ENCODE measurements at places on chromosomes 5 and 9.

DNA sequence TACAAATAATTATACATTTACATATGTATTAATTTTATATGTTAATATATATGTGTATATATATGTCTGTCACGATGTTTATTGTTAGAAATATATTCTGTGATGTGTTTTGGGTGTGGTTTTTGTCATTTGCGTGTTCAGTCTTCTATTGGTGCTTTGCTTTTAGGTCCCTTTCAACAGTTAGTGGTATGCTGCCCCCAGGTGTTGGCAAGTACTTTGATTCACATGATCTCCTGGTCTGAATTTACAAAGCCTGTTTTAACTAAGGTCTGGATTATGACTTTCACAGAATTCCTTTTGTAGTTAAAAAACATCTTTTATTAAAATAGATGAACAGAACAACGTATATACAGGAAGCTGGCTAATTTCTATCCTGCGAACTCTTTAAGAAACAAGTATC, 271.5 kb downstream of the CCDC171 start:
- no peak for DNase-seq

DNA sequence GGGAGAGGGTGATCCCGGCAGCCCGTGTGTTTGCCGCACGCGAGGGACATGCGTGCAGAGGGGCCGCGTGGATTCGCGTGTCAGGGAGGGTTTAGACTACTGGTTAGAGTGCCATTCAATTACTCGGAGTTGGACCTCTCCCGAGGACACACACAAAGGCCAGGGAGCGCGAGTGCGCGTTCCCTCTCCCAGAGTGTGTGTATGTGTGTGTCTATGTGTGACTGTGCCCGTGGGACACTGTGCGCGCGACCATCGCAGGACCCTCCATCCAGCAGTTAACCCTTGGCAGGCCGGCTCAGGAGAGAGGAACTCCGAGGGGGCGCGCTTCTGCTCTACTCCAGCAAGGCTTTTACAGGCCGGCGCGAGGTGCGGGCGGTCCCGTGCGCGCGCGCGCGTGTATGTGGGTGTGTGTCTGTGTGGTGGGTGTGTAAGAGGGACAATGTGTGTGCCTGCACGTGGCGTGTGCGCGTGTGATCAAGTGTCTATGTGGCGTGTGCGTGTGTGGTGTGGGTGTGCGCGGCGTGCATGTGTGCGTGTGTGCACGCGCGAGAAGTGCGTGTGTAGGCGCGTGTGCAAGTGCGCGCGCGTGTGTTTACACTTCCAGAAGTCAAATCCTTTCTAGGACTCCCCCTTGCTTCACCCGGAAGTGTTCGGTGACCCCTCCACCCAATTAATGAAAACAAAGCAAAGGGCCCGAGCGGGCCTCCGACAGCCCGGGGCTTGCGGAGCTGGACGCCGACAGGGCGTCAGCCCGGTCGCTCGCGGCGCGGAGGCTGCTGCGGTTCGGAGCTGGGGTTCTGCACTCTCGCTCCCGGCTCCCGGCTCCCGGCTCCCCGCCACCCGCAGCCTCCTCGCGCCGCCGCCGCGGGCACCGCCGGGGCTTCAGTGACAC, 75.3 kb upstream of the TBCA start:
- DNase-seq: no peak

- DNase-seq: no peak
Measured at GRCh38 chr5:610011-610743, 2.0 kb upstream of the CEP72 start.

DNA sequence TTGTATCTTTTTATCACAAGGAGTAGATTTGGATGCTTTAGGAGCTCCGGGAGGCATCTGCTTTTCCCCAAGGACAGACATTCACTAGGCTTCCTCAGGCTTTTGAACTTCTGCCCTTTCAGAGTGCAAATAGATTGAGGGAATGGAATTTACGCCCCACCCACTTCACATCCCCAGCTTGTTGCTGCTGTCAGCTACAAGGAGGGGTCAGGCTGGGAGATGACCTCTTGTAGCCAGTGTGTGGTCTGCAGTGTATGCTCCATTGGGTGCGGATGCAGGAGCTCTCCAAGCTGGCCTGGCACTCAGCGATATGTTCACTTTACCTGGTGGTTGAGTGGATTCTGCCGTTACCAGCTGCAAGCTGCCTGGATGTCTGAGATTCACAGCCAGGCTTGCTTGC, 6.4 kb downstream of the TNFSF15 start:
- no peak for DNase-seq

DNA sequence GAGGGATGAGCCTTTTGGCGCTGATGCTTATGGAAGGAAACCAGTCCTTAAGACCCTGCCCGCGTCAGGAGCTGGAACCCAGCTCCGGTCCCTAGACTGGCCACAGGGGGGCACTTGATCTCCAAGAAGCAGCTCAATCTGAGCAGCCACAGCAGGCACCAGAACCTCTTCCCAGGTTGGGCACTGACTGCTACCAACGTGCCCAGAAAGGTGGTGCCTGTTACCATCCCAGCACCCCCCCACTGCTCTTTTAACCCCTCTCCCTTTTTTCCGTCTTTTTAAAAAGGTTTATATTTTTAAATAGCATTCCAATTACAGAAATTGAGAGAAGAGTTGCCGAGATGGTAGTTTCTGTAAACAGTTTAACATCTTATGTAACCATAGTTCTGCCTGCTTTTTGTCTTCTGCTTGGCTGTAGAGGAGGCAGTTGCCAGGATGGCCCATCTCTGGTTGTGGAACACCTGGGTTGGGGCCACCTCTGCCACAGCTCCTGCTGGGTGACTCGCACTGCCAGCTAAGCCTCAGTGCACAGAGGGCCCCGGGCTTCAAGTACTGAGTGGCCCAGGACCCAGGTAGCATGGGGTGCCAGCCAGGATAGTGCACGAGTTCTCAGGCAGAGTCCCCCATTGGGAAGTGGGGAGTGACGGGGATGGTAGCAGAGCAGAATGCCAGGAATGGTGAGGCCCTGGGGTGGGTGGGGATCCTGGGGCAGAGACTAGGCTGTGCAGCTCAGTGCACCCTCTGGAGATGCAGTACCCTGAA, 62.8 kb downstream of the PFDN1 start:
- DNase-seq: no peak

DNA sequence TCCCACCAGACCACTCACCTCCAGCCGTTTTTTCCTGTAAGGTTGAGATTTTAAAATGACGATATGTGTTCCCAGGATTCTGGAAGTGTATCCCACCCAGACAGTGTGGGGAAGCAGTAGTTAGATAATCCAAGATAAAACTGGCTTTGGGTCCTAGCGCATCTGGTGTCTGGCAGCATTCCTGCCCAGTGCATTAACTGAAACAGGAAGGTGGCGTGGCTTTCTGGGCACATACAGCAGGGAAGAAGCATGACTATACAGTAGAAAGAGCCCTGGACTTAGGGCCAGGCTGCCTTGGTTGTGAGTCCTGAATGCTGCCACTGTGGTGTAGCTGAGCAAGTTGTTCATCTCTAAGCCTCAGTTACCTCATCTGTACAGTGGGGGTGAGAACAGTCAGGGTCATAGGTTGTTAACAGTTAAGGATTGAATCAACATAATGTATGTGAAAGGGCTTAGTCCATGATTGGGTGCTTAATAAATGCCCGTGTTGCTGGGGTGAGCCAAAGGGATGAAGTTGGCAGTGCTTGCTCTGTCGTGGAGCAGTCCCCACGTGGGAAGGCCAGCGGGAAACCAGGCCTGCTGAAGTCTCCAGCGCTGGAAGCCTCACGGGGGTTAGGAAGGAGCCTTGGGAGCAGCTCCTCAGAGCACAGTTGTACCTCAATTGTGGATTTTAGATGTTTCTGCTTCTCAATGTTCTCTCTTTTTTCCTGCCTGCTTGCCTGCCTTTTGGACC, 18.0 kb downstream of the CLTA start:
- DNase-seq: no peak

DNA sequence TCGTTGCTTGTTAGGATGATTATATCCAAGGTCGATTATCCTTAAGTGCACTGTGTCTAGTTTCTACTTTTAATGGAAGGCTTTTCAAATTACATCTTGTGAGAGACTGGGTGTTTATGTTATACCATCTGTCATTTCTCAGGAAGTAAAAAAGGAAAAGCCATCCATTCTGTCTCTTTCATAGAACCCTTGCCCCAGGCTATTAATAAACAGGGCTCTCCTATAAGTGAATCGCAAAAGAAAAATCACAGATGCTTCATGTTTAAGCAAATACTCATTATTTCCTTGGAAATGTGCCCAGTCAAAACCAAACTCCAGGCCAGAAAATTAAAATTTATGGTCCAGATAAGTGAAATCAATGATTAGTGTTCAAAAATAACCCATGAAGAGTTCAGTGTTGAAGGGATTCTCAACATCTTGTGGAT, 58.1 kb downstream of the STARD4 start:
- DNase-seq: no peak
